ENCODE measurements at places on chromosomes 13 and 19.

- DNase-seq = peak; percentile 58
Measured at GRCh38 chr19:34364830-34365462, at the start of gene GPI. Gene GPI, plus strand, starts transcription at chr19:34365196. Its CDS starts 71 bp downstream, at chr19:34365267.

GRCh38 chr19:11736696-11737095, 2.0 kb downstream of the ZNF823 start:
- DNase-seq = no peak

- DNase-seq = no peak
Measured at GRCh38 chr19:45071969-45072790, 4.1 kb downstream of the ZNF296 start.

GRCh38 chr13:26482451-26483197, 74.9 kb upstream of the WASF3 start:
- DNase-seq = peak; percentile 28

DNA sequence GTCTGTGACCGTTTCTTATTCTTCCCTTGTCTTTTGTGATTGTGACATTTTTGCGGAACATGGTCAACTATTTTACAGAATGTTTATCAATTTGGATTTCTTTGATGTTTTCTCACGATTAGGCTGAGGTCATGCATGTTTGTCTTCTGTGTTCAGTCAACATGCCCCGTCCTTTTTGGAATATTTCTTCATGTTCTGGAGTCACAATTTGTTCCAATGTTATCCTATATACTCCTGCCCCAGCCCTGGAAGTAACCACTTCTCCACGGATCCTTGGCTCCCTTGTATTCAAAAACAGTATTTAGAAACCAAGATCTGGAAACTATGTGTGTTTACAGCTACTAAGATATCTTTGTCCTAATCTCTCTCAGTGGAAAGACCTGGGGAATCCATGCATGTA, 9.6 kb downstream of the CARD8 start:
- no peak for DNase-seq

DNA sequence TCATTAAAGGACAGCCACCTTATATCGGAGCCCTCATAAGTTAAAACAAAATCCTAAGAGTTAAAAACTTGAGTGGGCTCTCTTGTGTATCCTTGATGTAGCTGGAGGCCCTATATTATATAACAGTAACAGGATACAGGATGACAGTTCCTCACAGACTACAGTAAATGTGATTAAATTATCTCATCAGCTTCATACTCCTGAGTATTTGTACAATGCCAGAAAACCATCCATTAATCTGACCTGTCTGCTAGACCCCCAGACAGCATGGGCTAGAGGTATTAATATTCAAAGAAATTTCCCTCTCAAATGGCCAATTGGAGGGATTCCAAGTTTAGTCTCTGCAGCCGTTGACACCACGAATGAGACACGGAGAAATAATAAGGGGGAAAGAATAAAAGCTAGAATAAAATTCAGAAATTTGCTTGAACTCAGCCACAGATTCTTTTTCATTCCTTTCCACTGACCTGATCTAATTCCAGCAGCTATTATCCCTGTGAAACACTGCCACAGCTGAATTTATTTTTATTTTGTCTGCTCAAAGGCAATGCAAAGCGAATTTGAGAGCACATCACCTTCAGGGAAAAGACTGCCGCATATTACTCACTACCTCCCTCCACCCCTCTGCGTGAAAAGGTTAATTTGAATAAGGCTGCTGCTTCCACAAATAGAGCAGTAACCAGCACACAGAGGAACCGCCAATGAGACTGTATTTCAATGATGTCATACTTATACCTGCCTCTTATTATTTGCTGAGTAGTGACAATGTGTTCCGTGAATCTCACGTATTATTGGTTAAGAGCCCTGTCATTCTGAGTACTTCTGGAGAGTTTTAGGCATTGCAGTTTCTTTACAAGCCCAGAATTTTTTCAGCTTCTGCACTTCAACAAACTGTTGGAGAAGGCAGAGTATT, 155.9 kb upstream of the KLF12 start:
- DNase-seq = no peak

DNA sequence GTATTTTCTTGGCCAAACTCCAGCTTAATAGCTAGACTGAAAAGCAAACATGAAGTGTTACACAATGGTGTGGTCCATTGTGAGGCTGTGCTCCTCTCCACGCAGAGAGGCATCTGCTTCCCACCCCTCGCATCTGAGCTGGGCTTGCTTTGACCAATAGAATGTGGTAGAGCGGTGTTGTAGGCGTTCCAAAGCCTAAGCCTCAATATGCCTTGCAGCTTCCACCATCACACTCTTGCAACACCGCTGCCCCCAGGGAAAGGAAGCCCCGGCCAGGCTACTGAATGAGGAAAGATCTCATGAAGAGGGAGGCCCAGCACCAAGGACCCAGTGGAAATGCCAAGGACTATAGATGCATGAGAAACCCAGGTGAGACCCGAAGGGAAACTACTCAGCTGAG, 9.4 kb downstream of the FLT1 start:
- no peak for DNase-seq

- no peak for DNase-seq
Measured at GRCh38 chr19:408441-408901, 476 bp downstream of the C2CD4C start.

GRCh38 chr19:9727644-9728043, 40.9 kb downstream of the ZNF846 start:
- no peak for DNase-seq

- DNase-seq = no peak
Measured at GRCh38 chr13:24744247-24744646, 19.7 kb upstream of the RNF17 start.

DNA sequence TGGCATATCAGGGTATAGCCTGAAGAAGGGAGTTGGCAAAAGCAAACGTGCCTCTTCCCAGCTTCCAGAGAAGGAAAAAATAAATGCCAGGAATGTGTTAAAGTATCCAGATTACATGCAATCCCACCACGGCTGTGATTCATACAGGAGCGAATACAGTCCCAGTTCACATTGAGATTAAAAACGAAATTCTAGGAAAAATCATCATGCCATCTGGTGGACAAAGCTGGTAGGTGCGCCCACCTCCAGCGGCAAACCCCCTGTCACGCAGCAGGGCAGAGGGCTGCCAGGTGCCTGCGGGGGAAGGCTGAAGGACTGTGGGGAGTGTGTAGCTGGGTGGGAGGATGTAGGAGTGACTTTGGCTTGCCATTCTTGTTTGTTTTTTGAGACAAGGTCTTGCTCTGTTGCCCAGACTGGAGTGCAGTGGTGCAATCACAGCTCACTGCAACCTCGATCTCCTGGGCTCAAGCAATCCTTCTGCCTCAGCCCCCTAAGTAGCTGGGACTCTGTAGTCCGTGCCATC, 6.4 kb upstream of the DMWD start:
- peak; percentile 31 for DNase-seq

DNA sequence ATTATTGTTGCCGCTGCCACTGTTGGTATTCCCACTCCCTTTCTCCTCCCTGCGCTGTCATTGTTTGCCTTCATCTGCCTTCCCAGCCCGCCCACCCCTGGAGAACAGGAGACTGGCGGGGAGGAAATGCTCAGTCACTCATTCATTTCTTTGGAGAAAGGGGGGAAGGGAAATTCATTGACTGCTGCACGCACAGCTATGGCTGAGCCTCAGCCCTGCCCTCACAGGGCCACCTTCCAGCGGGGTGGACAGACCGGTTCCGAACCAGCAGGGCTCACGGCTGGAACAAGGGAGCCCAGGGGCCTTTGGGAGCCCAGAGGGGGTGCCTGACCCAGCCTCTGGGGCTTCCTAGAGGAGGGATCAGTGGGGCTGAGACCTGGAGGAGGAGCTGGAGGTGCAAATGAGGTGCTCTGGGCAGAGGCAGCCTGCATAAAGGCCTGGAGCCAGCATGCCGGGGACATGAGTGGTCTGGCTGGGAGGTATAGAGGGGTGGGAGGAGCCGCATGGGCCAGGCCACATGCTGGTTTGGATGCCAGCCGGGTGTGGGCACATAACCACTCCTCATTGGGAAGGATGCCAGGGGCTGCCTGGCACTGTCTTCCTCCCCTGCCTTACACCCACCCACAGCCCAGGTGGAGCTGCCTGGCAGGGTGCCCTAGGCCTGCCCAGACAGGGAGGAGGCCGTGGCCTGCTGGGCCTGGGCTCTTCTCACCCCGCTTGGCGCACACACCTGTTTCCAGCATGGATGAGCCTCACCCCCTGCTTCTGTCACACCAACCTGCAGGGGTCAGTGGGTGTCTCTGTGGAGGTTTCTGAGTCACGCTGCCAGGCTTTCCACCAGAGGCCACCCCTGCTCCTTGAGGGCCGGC, 26.8 kb downstream of the PPP5C start:
- DNase-seq = no peak
